Mammary epithelial cell (primary cell): ENCODE measurements at places on chromosomes 13 and 19. TPM values are rescaled to one million over a fixed set of nuclear protein-coding genes. Genes with fewer than 3 reads are reported as not detected.

Gene DENND1C
- total RNA-seq, result not detected

Gene CABP5
- not detected for total RNA-seq

Gene VSTM1
- total RNA-seq, result not detected in 2 replicates

- no peak for DNase-seq
Measured at GRCh38 chr13:93721483-93721882, 494.9 kb downstream of the GPC6 start.

DNA sequence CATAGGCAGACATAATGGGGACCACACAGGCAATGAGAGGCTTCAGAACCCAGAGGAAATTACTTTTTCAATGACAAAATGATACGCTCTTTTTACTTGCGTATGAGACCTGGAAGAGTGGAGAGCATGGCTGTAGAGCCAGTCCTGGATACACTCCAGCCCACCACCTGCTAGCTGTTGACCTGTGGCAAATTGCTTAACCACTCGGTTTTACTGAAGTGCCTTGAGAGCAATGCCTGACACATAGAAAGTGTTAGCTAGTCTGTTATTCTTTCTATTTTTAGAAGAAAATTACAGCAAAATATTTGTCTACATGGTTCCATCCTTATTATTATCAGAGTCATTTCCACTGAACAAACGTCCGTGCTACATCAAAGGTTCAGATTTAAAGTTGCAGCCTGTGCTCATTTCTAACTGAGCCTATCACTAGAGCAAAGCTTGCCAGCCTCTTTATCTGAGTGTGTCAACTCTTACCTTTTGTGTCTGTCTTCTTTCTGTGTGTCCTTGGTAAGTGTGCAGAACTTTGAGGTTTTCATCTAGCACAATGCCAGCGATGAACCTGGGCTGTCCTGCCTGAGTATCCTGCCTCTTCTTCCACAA, 9.6 kb upstream of the GPR183 start:
- no peak for DNase-seq

GRCh38 chr13:103451656-103452055, 385.4 kb upstream of the SLC10A2 start:
- no peak for DNase-seq

DNA sequence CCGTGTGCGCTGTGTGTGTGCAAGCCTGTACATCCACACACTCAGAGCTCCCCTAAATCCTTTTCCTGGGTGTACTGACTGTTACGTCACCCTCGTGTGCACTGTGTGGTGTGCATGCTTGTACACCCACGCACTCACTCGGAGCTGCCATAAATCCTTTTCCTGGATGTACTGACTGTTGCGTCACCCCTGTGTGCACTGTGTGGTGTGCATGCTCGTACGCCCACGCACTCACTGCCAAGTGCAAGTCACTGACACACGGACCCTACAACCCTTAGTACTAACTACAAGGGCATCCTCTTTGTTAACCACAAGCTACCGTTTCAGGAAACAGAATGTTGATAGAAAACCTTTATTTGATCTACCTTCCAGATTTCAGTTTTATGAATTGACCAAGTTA, 983.4 kb downstream of the EFNB2 start:
- DNase-seq, result no peak

- DNase-seq, result no peak
Measured at GRCh38 chr13:52955472-52955874, 73.1 kb upstream of the OLFM4 start.

- DNase-seq, result no peak
Measured at GRCh38 chr13:77383097-77383496, 56.2 kb upstream of the MYCBP2 start.

DNA sequence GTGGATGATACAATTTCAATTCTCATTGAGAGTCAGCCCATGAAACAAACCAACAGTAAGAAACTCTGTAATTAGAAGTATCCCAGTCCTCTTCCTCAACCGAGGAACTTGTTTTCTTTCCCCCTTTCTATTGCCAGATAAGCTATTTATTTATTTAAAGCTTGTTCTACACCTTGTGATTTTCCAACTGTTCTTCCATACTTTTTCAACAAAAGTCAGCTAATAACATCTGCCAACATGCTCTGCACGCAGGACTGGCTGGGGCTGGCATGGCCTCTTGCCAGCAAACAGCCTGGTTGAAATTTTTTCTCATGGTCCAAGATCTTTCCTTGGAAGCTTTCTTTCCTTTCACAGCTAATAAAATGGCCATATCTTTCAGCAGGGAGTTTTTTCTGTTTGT, 2.9 kb upstream of the IRS2 start:
- no peak for DNase-seq

GRCh38 chr13:55160867-55161266, 1979.9 kb upstream of the PRR20A start:
- no peak for DNase-seq
